ENCODE measurements at places on chromosomes 2 and 18. TPM values are rescaled to one million over a fixed set of nuclear protein-coding genes. Genes with fewer than 3 reads are reported as not detected.

The SLC4A5 gene
- 0.90 TPM for total RNA-seq

- DNase-seq = no peak
Observed at GRCh38 chr18:23867006-23867405, 147.5 kb upstream of the TTC39C start.

GRCh38 chr2:140542627-140543026 is 1588.2 kb downstream of the LRP1B start:
- no peak for DNase-seq

DNA sequence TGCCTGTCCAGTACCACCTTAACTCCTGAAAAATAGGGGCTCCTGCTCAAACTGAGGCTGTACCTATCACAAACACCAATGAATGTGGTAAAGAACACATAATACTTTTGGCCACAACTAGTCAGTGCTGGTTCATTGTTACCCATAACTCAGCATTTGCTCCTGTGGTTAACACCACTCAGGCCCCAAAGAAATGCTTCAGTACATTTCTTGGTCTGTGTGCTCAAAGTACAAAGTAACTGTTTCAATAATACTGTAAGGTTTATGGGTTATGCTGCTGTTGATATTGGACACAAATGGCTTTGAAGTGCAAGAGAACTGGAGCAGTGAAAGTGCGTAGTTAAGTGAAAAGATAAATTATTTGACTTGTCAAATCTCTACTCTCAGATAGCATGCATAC is 95.0 kb upstream of the TACR1 start:
- DNase-seq = no peak

The C2orf15 gene
- 0.90 TPM for total RNA-seq

DNA sequence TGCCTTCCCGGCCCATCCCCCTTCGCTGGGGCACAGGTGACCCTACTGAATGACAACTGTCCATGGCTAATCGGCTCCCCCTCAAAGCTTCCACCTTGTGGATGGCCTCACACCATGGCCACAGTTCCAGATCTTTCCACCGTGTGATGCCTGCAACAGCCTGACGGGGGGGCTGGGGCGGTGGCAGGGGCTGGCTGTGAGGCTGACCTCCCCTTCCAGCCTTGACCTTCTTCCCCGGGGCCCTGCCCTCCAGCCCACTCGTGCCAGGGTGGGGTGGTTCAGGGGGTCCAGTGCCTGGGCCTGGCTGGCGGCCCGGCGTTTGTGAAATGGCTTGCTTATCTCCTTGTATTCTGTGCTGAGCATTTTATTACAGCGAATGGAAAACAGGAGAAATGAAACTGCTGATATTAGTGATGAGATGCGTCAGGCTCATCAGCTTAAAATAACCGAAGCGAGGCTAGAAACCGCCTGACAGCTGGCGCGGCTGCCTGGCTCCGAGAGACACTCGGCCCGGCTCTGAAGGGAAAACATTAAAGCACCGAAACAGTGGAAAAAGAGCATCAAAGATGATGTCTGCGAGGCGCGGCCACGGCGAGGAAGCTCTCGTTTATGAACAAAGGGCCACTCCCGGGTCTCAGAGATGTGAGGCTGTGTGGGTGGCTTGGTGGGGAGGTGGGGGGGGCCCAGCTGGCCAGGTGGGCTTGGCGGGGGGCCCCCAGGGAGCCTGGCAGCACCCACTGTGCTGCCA is 916 bp upstream of the PDCD1 start:
- DNase-seq = no peak

DNA sequence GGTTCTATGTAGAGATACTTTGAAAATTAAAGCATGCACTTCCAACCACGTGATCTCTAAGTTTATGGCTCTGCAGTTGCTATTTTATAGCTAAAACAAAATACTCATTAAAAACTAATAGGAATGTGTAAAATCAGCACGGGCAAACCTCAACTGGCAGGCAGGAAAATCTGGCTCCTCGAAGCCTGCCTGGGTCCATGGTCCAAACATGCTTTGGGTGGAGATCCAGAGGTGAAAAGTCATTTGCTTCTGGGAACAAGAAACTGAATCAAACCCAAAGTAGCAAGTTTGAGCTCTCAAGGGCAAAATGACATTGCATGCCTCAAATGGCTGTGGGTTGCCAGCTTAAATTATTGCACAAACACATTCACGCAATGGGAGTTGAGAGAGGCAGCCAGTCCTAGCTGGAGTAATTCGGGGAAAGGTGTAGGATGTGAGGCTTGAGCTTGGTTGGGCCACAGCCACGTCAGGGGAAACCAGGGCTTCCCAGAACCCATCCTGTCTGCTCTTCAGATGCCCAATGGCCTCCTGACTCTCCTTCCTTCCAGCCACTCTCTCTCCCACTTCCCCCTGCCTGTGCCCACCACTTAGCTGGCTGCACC is 75.2 kb upstream of the LCLAT1 start:
- no peak for DNase-seq

- peak; percentile 95 for DNase-seq
Observed at GRCh38 chr2:72757177-72757775, 68.6 kb downstream of the EXOC6B start.

- DNase-seq = no peak
Observed at GRCh38 chr18:21479721-21480120, 120.8 kb downstream of the ESCO1 start.

Measured in bronchial epithelial cell (primary cell).